ENCODE measurements at places on chromosomes 11 and 22.

DNA sequence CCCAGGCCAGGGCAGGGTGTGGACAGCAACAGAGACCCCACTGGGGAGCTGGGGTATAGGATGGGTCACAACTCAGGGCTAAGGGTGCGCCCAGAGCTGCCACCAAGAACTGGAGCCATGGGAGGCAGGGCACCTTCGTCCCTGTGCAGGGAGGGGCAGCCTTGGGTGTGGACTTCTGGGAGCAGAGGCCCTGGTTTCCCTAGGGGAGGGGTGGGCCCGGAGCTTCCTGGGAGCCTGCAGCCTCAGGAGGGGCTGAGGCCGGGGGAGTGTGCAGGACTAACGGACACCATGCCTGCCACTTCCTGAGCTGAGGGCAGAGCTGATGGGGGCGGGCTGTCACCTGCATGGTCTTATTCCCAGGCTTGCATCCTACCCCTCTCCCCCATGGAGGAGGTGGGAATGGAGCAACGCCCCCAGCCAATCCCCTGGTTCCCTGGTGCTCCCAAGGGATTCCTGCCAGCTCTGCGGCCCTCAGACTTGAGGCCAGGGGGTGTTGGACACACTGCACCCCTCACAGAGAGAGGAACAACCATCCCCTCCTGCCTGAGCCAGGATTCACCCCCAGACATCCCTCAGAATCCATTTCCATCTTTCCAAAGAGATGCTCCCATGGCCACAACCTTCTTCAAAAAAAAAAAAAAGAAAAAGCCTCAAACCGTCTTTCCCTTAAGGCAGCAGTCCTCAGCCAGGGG lies 225.7 kb downstream of the CTTN start:
- DNase-seq: no peak

DNA sequence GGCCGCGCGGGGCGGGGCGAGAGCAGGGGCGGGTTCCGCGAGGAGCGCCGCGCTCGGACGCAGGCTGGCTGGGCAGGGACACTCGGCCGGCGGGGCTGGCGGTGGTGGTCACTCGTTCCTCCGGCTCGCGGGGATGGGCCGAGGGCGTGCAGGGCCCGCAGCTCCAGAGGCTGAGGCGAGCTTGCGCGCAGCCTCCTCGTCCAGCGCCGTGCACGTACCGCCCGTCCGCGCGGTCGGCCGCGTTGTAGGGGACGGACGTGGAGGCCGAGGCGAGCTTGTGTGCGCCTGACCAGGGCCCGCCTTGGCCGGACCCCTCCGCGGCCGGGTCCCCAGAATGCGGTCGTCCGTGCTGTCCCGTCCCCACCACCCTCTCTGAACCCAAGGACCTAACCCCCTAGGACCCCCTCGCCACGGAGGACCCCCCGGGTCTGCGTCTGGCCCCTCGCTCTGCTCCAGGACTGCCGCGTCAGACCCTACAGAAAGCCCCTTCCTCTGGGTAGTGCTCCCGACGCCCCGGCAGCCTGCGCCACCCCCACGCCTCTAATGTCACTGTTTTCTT lies 569 bp upstream of the YPEL1 start:
- DNase-seq: no peak

DNA sequence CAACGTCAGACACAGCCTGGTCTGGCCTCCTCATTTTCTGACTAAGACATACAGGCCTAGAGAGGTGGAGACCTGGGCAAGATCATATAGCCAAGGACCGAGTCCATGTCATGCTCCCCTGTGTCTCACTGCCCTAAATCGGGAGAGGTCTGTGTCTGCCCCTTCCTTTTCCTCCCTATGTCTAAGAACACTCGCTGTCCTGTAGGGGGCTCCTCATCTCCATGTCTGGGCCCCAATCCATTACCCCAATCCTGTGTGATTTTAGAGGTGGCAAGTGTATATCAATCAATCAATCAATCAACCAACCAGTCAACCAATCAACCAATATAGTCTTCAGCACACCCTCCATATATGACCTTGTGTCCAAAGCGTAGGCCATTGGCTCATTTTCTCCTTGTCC lies 125.7 kb downstream of the KIRREL3 start:
- DNase-seq: no peak

DNA sequence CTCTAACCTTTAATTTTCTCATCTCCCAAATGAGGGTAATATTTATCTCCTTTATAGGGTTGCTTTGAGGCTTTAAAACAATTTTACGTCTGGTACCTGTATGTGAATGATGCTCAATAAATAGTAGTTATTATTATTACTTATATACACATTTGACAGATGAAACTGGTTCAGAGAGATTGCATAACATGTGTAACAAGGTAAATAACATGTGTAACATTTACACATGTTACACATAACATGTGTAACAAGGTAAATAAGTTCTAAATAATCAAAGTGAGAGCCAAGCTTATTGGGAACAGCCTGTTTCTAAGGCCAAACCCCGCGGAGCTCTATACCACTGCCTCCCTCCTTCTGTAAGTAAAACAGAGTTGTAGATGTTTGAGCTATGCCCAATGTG lies 100.9 kb downstream of the MPPED2 start:
- no peak for DNase-seq

GRCh38 chr11:64655941-64656601 lies 65.1 kb downstream of the SLC22A12 start:
- DNase-seq: no peak

GRCh38 chr11:69245491-69246345 lies 48.2 kb upstream of the MYEOV start:
- DNase-seq: no peak

DNA sequence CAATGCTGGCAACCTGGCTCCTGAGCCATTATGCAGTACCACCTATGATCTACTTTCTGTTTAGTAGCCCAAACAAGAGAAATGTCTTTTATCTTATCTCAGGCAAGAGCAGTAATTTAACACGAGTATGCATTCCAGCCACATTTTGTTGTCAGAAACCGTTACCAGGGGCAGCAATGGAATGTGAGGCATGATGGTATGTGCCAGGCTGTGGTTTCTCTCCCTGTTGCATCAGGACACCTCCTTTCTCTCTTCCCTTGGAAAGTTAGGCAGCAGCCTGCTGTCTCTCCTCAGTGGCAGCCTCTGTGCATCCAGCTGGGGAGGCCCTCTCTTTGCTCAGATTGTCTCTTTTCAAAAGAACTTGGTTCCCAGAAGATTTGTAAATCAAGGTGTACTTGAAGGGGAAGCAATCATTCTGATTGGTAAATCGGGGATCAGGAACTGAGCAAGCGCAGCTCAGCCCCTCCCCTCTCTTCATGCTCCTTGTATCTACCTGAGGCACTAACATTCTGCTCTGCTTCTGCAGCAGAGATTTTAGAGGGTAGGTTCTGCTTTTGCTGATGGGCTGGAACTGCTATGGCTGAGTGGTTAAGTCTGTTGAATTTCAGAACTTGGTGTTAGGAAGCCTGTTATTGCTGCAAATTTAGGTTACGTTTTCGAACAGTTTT lies 229.2 kb downstream of the ADAMTS15 start:
- peak; percentile 12 for DNase-seq

- DNase-seq: no peak
Measured at GRCh38 chr22:21790359-21790758, 54.8 kb upstream of the YPEL1 start.

GRCh38 chr11:120343429-120343828 lies 7.2 kb downstream of the ARHGEF12 start:
- no peak for DNase-seq

DNA sequence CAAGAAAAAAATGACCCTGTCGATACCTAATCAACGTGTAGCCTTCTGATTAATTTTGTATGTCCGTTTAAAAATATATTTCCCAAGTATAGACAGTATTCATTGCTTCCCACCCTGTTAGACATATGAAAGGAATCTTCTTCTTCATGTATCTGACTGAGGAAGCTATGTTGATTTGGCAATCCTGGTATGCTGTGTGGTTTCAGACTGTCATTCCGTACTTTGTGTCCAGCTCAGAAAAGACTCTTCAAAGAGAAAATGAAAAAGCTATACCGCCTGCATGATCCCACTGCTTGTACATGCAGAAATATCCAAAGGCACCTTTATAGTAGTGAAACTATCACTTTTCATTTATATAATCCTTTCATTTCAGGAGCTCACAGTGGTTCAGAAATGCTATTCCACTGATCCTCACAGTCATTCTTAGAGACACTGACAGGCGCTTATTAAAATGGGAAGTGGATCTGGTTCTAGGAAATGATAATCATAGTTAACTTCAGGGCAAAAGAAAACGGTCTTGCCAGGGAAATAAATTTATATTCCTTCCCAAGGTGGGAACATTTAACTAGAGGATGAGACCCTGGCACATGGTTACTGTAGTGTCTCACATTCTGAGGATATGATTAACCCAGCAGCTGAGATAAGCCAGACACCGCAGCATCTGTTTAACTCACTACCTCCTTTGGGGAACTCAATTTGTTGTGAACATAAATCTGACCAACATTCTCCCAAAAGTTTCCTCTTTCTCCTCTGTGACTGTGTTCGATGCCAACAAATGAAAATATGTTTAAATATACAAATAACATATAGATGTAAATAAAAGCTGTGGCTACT lies 599.2 kb upstream of the LUZP2 start:
- no peak for DNase-seq

DNA sequence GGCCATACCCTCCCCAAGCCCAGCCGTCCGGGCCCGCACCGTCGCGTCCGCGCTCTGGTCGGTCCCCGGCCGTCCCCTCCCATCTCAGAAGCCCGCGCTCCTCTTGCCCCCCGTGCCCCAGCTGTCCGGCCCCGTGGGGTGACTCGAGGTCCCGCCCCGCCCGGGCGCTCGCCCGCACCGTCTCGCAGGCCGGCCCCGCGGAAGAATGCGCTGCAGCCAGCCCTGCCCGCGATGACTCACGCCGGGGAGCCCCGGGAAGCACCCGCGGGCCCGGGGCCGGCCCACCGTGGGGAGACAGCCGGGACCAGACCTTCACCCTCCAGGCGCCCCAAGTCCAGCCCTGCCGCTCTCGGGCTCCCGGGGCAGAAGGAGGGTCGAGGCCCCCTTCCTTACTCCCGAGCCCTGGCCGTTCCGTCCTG lies 320 bp upstream of the PHLDA2 start:
- no peak for DNase-seq

- no peak for DNase-seq
Measured at GRCh38 chr11:124586238-124586860, 16.6 kb downstream of the OR8A1 start.

- no peak for DNase-seq
Measured at GRCh38 chr11:9301720-9302119, 12.7 kb downstream of the TMEM41B start.

DNA sequence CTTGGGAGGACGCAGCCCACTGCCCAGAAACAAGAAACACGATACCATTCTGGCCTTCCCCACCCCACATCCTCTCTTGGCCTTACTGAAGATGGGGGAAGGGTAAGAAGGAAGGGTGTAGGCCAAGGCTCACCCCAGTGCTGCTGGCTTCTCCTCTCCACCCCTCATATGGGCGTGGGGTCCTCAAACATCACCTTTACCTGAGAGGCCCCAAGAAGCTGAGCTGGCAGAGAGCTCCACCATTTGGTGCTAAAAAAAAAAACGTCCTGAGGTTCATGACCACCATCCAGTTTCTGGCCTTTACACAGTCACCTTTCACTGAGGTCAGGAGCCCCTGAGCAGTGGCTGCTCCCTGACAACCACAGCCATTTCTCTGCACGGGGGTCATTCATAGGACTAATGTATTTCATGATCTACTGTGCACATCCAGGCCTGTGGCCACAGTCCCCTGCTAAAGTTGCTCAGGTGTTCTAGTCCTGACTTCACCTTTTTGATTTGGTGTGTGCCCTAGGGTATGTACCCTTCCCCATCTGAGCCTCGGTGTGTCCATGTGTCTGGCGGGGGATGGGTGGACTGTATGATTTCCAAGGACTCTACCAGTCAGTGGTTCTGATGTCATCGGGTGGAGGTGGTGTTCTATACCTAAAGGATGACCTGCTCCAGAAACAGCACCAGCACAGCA lies 15.1 kb downstream of the RHOG start:
- no peak for DNase-seq

- DNase-seq: no peak
Measured at GRCh38 chr11:132357811-132358572, 987.6 kb downstream of the NTM start.

DNA sequence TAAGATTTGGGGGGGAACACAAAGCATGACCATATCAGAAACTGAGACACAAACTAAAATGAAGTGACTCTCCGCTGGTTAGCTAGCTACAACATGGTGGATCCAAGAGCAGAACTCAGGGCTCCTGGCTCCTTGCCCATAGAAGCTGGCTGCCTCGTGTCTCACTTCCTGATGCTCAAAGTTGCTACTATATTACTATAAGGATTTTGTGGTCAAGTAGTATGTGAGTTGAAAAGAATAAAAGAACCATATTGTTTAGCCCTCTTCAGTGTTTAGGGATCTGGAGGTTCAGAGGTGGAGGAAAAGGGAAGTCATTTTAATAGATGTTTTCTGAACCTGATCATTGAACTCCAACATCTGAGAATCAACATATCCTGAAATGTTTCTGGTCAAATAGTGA lies 16.9 kb upstream of the SIK2 start:
- DNase-seq: no peak

DNA sequence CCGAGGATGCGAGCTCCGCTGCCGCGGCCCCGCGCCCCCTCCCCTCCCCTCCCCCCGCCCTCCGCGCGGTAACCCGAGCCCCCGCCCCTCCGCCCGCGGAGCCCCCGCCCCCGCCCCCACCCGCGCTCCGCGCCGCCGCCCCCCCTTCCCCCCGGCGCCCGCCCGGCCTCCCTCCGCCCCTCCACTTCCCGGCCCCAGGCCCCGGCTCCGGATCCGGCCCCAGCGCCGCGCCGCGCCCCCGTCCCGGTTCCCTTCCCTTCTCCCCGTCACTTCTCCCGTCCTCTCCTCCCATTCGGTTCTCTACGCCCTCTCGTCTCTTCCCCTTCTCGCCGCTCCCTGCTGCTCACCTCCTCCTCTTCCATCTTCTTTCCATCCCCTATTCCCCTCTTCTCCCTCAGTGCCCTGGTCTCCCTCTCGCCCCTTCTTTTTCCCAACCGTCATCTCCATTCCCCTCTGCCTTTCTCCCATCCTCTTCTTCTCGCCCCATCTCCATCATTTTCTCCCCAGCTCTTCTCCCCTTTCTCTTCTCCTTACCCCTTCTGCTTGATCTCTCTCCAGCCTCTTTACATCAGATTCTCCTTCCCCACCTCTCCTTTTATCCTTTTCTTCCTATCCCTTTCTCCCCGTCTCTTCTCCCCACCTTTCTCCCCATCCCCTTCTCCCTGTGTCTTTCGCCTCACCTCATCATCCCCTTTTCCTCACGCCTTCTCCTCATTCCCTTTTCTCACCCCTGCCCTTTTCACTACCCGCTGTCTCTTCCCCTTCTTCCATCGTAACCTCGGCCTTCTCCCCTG lies at the start of gene DCHS1:
Gene DCHS1, minus strand, starts transcription at position 20 of the 794 bp plus-strand sequence. CDS start 14,196 bp downstream, outside the sequence.
- no peak for DNase-seq

GRCh38 chr11:17013548-17014320 lies 480 bp downstream of the PLEKHA7 start:
- DNase-seq: no peak

- DNase-seq: no peak
Measured at GRCh38 chr11:1503708-1504104, 17.1 kb upstream of the MOB2 start.

GRCh38 chr11:47233989-47234668 lies 14.5 kb downstream of the ACP2 start:
- DNase-seq: no peak

All from epithelial cell of prostate (primary cell).